ENCODE measurements at places on chromosomes 3 and 15.
A peak's percentile ranks its signal among the peaks of the same experiment; 100 is the strongest.

GRCh38 chr3:140630366-140630765 lies 47.5 kb upstream of the TRIM42 start:
- DNase-seq: no peak

DNA sequence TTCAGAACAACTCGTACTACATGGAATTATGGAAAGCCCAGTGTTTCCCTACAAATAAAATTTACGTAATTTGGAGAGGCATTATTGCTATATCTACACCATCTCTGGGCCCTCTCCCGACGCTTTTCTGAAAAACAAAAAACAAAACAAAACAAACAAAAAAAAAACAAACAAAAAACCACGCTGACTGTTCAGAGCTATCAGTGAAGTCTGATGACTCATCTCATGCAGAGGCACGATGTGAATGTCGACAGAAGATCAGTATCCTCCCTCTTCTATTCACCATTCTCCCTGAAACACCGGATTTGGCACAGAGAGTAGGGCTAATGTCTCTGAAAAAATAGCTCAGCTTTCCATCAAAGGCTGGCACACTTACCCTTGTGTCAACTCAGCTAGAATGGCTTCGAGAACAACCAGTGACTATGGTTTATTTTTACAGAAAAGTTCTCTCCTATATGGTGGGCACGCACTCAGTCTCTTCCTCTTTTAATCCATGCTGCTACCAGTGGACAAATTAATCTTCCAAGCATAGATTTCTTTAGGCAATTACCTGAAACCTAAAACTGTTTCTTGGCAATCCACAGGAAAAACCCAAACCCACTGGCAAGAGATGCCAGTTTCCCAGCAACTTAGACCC lies 1.5 kb downstream of the CRBN start:
- DNase-seq: no peak

GRCh38 chr3:56375654-56376053 lies 92.6 kb downstream of the ERC2 start:
- DNase-seq: no peak

DNA sequence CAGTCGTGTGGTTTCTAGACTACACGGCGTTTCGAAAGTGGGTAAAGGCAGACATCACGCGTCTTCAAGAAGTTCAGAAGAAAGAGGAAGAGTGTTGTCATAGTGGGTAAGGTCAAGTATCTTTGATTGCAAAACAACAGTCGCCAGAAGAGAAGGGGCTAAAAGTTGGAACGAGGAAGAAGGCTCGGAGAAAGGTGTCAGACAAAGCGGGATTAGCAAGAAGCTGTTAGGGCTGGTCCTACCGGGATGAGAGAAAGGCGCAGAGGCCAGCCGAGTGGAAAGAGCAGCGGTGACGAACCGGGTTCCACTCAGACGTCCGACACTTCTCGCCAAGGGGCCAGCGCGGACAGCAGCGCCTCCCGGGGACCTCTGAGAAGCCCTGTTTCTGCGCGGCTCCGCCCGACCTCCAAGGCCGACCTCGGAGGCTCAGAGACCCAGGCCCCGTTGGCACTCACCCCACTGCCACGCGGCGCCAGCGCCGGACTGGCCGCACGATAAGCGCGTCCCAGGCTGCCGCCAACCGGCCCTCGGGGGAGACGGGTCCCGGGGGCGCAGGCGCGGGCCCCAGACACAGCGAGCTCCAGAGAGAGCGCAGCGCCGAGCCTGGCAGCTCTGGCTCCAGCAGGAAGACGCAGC lies 436 bp downstream of the ADPGK start:
- DNase-seq: no peak

- DNase-seq: no peak
Measured at GRCh38 chr3:23372285-23372684, 169.2 kb downstream of the UBE2E2 start.

DNA sequence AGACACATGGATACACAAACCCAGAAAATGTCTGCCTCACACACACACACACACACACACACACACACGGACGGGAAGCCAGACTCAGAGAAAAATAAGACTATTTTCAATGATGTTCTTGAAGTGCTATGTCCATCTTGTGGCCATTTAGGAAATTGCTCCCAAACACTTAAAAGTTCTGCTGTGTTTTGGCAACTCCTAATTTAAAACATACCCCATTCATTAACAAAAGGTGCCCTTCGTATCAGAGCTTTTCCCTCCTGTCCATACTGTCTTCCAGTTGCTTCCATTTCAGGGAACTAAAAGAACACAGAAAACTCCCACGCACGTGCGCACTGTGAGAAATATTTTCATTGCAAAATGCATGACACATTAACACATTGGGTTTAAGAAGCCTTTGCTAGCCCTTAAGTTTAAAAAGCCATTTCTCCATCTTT lies 44.6 kb downstream of the SLC12A1 start:
- peak; percentile 68 for DNase-seq

- DNase-seq: no peak
Measured at GRCh38 chr15:90620379-90621067, 90.8 kb downstream of the CRTC3 start.

DNA sequence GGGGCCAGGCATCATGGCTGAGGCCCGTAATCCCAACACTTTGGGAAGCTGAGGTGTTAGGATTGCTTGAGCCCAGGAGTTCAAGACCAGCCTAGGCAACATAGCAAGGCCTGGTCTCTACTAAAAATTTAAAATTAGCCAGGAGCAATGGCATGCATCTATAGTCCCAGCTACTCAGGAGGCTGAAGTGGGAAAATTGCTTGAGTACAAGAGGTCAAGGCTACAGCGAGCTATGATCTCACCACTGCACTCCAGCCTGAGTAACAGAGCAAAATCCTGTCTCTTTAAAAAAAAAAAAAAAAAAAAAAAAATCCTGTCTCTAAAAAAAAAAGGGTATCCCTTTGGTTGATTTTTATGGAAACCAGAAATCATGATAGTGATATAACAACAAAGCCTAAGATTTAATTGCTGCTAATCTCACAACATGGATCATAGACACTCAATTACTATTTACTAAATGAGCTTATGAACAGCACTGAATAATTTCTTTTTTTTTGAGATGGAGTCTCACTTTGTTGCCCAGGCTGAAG lies 12.1 kb downstream of the PCLAF start:
- no peak for DNase-seq

GRCh38 chr3:88997260-88997659 lies 110.2 kb upstream of the EPHA3 start:
- no peak for DNase-seq

DNA sequence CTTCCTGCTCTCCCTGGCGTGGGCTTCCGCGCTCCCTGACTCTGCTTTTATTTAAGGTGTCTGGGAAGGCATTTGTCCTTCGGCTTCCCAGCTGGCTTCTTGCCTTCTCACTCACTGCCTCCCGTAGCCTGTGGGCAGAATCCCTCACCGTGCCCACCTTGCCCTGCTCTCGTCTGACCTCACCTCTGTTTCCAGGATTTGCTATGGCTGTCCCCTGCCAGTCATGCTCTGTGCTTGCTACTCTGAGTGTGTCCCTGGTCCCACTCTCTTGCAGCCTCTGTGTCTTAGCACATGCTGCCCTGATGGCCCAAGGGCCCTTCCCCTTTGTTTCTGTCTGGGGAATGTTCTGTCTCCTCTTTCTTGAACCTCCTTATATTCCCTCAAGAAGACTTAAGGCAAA lies 26.2 kb downstream of the LPP start:
- DNase-seq: no peak

- no peak for DNase-seq
Measured at GRCh38 chr15:98809273-98809672, 160.9 kb downstream of the IGF1R start.
